Activated naive CD8-positive, alpha-beta T cell treated with anti-CD3 and anti-CD28 coated beads, Interleukin-2, amount 10 ng/mL, durations not matched to agents 7 days and 5 days (primary cell): ENCODE measurements at places on chromosomes 4 and X.

- no peak for DNase-seq
Measured at GRCh38 chr4:6480534-6481088, 8.2 kb upstream of the PPP2R2C start.

- DNase-seq = no peak
Measured at GRCh38 chr4:33176566-33176965, 2456.4 kb downstream of the PCDH7 start.

DNA sequence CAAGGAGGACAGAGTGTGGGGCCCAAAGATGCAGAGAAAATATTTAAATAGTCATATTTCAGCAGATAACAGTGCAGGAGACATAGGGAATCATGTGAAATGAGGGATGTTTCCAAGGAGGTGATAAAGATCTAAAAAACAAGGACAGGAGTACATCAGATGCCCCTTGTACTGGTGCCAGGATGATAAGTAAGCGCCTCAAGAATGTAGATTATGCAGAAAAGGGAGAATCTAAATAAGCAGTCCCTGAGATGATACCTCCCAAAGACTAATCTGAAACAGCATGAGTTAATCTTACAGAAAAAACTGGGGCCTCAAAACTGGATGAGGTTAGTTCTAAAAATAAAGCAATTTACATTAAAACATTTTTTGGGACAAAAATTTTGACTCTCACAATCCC, 136.1 kb upstream of the WDFY3 start:
- DNase-seq = no peak

DNA sequence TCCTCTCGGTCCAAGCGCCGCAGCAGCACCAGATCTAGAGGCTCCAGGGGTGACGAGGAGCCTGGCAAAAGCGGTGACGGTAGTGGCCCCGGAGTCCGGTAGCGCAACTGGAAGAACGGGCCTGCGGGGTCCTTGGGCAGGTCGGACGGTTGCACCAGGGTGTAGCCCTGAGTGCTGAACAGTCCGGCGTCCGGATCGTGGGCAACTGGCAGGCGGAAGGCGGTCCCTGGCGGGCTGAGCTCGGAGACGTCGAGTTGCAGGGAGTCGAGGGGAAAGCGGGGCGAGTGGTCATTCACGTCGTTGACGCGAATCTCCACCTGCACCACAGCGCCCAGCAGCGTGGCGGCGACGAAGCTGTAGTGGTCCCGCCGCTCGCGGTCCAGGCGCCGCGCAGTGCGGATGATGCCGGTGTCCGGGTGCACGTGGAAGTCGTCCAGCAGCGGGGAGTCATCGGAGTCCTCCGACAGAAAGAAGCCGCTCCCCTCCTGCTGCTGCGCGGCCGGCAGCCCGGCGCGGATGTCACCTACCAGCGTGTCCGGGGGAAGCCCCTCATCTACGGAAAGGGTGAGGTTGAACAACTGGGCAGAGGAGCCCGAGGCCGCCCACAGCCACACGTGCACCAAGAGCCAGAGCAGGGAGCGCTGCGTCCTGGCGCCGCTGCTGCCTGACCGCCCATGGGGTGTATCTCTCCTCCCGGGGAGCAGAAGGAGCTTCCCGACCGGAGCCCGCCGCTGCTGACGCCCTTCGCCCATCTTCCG, 837 bp downstream of the DCHS2 start:
- DNase-seq = peak; percentile 52

GRCh38 chr4:108301545-108302251, 133.0 kb upstream of the LEF1 start:
- no peak for DNase-seq

DNA sequence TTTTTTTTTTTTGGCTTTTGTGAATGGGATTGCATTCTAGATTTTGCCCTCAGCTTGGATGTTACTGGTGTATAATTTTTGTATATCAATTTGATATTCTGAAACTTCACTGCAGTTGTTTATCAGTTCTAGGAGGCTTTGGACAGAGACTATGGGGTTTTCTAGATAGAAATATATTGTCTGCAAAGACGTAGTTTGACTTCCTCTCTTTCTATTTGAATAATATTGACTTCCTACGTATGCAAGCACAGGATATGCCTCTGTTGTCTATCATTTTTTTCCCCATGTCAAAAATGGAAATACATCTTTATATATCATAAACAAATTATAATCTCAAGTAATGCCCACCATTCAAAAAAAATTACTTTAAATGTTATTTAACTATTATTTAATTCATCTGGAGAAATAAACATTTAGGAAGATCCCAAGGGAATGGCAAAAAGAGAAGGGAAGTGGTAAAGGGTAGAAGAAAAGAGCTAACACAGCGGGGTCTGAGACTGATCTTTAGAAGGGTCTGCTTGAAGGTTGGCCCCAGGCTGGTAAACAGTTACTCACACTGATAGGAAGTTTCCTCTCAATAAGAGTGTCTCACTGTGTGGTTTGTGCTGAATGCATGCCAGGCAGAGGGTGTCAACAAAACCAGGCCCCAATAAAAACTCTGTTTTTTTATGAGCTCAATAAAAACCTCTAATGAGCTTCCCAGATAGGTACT, 35.7 kb downstream of the ZNF518B start:
- DNase-seq = no peak
